Head of caudate nucleus (tissue), 42 donors: ENCODE measurements at places on chromosomes 3 and 15.

DNA sequence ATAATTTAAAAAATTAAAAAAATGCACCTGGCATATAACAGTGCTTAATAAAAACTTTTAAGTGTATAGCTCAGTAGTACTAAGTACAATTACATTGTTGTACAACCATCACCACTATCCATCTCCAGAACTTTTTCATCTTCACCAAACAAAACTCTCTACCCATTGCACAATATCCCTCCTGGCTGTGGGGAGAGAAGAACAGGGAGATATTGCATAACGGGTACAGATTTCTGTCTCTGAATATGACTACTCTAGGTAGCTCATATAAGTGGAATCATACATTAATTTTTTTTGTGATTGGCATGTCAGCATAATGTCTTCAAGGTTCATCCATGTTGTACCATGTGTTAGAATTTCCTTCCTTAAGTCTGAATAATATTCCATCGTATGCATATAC, 91.0 kb upstream of the PLAAT1 start:
- no peak for DNase-seq

DNA sequence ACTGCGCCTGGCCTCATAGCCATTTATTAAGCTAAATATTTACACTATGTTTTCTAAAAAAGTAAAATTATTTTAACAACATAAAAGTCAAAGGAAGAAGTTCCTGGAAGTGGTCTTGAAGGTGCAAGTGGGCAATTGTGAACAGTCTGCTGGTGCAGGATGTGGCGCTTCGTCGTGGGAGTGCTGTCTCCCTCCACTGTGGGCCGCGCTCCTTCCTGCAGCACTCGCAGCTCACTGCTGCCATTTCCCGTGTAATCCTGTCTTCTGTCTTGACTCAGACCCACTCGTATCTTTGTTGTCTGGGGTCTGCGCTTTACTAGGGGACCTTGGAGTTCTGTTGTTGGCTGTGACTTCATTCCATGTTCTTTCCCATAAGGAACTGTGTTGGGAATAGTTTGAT, 56.3 kb downstream of the APBA2 start:
- DNase-seq: no peak

DNA sequence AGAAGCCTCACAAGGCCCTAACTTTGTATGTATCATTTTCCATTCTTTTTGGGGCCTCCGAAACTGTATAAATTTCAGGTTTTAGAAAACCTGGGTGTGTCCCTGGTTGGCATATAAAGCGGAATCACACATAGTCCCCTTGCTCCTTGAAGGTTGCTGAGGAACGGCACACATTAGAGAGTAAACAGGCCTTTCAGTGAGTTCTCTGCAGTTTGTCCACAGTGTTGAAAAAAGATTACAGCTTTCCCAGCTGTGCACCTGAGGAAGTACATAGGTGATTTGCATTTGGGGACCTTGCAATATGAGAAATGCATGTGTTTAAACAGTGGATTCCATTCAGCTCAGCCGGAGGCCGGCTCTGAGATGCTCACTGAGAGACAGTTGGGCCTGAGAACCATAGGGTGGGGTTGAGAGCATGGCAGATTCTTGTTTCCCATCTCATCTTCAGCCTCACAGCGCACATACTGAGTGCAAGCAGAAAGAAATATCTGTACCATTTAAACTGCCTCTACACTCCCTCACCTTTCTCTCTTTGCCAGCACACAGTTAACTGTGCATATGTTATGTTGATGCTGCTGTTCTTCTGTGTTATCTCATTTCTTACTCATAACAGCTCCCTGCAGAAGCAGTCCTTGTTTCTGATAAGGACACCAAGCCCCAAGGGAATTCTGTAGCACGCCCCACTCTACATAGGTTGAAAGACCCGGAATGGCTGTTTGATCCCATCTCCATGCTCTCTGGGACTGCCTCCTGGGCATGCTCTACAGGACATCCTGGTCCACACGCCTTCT, 60.4 kb downstream of the BOC start:
- DNase-seq: no peak

DNA sequence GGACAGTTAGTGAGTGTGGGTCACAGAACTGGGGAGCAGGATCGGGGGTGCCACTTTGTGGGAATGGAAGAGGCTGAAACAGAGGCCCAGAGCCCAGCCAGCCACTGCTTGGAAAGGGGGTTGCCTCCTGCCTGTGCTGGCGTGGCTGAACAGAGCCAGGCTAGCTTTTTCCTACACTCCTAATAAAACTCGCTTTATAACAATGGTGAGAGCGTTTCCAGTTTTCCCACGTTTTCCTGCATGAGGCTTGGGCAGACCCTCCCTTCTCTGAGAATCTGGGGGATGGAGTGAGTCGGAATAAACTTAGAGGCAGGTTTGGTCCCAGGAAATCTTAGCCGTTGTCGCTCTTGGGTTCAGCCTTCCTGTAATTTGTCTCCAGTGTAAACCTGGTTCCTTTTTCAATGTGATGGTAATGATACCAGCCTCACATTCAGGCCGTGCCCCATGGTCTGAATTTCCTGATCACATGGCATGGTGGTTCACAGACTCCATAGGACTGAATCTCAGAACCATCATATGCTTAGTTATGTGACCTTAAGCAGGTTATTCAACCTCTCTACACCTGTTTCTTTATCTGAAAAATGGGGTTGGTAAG, 6.5 kb upstream of the FGD5 start:
- no peak for DNase-seq

GRCh38 chr3:188306435-188307005, 152.6 kb downstream of the LPP start:
- DNase-seq: no peak

DNA sequence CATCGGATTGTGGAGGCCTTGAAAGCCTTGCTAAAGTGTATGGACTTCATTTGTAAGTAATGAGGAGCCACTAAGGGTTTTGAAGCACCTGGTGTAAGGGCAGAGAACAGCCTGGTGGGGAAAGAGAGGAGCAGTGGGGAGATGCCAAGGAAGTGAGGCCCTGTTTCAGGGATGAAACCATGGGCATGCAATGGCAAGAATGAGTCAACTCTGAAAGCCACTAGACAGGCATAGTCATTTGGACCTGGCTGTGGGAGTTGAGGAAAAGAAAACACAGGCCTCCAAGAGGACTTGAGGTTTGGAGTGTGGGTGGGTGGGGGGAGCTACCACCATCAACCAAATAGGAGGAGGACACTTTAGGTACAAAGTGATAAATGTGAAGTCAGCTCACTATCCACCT, 7.6 kb downstream of the XCR1 start:
- DNase-seq: no peak

DNA sequence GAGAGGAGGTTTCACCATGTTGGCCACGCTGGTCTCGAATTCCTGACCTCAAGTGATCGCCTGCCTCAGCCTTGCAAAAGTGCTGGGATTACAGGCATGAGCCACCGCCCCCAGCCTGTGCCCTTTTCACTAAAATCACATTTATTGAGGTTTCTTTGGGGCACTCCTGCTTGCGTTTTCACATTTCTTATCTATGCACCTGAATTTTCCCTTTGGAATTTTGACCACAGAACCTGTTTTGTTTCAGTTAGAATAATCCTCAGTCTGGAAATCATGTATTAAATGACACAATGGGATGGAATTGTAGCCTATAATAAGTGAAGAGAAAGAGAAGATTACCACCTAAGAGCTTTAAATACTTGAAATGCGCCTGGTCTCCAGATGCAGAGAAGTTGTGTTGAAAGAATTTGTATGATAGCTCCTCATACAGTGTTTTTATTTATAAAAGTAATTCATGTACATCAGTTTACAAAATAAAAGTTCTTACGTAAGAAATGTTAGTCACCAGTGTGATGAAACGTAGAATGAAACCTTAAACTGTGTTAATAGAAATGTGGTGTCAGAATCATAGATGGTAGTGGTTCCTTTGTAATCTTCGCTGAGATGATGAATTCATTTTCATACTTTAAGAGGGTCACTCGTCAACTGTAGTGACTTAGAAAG, 107.0 kb downstream of the TCF12 start:
- DNase-seq: no peak

GRCh38 chr3:189937302-189938127, 183.2 kb downstream of the P3H2 start:
- no peak for DNase-seq

GRCh38 chr3:16570113-16570512, 35.1 kb downstream of the DAZL start:
- no peak for DNase-seq
